ENCODE measurements at places on chromosomes 16 and 17.
A peak's percentile ranks its signal among the peaks of the same experiment; 100 is the strongest.

- no peak for DNase-seq
Measured at GRCh38 chr16:48609652-48610029, 339 bp downstream of the N4BP1 start.

GRCh38 chr17:4938069-4938491 lies 1.8 kb downstream of the SLC25A11 start:
- no peak for DNase-seq

DNA sequence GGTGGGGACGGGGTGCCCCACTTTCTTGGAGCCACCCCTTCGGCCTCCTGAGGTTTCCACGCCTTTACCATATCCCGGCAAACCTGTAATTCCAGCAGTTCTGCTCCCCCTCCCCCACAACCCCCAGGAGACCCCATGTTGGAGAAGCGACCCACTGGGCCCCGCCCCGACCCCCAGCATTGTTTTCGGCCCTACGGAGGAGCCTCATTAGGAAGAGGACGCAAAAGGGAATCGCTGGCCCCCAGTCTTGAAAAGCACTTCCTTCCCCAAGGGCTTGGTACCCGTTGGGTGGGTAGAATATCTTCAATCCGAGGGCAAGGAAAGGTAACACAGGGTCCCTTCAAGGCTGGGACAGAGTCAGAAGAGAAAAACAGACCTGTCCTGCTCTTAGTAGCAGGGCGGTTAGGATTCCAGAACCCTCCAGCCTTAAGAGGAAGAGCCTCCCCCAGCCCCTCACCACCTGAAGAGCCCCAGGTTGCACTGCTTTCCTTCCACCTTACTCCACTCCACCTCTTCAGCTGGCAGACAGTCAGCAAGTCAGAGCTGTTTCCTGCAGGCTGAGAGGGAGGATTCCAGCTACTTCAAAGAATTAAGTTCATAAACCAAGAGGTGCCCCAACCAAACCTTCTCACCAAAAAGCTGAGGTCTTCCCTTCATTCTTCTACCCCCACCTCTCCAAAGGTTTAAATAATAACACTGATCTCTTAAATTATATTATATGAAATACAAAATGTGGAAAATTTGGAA lies 803 bp upstream of the TLCD2 start:
- DNase-seq: no peak

DNA sequence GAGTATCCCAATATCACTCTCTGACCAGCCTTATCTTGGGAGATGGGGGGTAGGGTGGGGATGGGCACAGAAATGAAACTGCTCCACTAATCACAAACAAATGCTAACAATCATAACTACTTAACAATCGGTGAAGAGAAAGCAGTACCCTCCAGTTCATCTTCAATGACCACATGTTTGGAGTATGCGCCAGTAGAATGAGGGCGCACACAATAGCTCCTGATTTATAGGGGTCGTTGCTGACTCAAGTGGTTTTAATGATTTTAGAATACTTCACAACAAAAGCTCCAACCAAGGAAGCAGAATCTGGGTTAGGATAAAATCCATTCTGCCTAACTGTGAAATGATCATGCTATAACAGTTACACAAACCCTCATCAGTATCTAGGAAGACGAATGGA lies 184.4 kb downstream of the AATF start:
- DNase-seq: no peak

- DNase-seq: peak; percentile 54
Measured at GRCh38 chr16:85396879-85397871, 215.9 kb upstream of the GSE1 start.

GRCh38 chr17:2204393-2204792 lies 99.2 kb downstream of the SMG6 start:
- DNase-seq: no peak

- no peak for DNase-seq
Measured at GRCh38 chr17:8746501-8747236, 2.0 kb upstream of the CCDC42 start.

- no peak for DNase-seq
Measured at GRCh38 chr16:86343796-86344585, 166.3 kb upstream of the FOXF1 start.

GRCh38 chr16:87806641-87807546 lies 41.1 kb upstream of the KLHDC4 start:
- peak; percentile 79 for DNase-seq

DNA sequence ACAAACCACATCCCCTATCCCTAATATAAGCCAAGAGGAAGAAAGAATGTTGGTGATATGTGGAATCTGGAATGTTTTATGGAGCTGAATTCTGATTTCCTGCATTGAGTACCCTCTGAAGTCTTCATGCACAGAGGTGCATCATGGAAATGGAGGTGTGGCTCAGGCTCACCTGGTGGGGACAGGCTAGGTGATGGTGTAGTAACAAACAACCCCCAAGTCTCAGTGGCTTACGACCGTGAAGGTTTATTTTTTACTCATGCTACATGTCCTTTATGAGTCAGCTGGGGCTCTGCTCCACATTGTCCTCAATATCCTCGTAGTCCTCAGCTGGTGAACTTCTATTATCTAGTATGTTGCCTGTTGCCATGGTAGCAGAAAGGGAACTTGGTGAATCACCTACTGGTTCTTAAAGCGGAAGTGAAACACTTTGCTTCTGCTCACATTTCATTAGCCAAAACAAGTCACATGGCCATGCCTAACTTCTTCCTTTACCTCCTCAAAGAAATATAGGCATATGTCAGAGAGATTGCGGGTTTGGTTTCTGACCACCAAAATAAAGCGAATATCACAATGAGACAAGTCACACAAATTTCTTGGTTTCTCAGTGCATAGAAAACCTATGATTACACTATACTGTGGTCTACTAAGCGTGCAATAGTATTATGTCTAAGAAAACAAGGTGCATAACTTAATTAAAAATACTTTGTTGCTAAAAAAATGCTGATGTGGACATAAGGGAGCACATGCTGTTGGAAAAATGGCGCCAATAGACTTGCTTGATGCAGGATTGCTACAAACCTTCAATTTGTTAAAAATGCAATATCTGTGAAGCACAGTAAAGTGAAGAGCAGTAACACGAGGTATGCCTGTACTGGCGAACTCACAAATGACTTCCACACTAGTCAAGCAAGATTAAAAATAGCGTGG lies at the start of gene PMFBP1:
PMFBP1 (minus strand) TSS at position 51 of the 930 bp plus-strand sequence. CDS start 947 bp downstream, outside the sequence.
- DNase-seq: no peak

DNA sequence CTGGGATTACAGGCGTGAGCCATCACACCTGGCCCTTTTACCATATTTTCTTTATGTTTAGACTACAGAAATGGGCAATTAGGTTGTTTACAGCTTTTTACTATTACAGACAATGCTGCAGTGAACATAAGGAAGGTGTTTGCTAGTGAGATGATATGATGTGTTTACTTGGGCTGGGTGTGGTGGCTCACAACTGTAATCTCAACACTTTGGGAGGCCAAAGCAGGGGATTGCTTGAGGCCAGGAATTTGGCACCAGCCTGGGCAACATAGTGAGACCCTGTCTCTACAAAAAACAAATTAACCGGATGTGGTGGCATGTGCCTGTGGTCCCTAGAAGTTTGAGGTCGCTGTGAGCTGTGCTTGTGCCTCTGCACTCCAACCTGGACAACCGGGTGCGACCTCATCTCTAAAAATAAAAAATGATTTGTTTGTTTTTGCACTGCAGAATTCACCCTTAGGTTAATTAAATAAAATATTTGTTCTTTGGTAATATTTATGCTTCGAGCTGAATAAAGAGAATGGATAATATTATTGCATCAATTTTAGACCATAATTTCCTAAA lies 15.0 kb downstream of the PAFAH1B1 start:
- DNase-seq: no peak

DNA sequence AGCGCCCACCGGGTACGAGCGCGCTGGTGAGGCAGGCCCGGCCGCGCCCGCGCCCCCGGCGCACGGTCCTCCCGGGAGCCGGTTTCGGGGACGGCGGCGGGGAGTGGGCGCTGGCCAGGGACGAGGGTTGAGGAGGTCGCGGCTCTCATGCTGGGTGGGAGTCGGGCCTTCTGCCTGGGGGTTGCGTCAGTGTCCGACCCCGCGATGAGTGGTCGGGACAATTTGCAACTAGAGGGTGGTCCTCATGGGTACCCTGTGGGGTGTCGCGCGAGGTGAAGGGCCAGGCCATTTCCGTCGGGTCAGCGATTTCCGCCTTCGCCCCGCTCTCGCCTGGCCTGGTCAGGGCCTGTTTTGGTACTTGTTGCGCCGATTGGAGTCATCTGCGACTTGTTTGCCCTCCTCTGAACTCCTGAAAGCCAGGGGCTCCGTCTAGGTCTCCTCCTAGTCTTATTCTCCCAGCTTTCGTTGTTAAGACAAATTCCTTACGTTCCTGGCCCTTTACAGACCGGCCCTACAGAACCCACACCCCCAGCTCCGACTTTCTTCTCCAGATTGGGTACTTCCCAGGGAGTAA lies 14.9 kb downstream of the NAA60 start:
- DNase-seq: peak; percentile 69

DNA sequence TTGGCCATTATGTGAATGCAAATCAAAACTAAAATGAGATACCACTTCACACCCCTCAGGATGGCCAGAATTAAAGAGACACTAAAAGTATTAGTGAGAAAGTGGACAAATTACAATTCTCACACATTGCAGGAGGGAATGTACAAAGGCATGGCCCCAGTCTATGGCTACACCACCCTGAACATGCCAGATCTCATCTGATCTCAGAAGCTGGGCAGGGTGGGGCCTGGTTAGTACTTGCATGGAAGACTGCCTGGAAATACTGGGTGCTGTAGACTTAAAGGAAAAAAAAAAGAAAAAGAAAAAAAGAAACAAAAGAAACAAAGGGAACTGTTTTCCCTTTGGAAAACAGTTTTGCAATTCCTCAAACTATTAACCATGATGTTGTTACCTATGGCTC lies 97.0 kb upstream of the RBL2 start:
- DNase-seq: no peak

DNA sequence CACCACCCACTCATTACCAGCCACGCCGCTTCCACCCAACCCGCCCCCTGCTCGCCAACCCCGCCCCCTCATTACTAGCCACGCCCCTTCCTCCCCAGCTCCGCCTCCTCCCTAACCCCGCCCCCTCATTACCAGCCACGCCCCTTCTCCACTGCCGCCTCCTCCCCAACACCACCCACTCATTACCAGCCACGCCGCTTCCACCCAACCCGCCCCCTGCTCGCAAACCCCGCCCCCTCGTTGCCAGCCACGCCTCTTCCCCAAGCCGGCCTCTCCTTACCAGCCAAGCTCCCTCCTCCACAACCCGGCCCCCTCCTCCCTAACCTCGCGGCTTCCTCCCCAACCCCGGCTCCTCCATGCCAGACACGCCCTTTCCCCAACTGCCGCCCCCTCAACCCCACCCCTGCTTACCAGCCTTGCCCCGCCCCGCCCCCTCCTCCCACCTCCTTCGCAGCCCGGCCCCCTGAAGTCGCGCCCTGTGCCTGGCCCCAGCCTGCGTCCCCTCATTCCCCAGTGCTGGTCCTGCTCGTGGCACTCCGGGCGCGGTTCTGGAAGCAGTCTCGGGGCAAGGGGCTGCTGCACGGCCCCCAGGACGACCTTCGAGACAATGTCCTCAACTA lies 7.3 kb downstream of the SLC22A31 start:
- peak; percentile 80 for DNase-seq

- DNase-seq: no peak
Measured at GRCh38 chr17:59914274-59914854, 21.4 kb downstream of the RPS6KB1 start.

GRCh38 chr17:79655672-79656290 lies 44.9 kb upstream of the RBFOX3 start:
- DNase-seq: no peak

DNA sequence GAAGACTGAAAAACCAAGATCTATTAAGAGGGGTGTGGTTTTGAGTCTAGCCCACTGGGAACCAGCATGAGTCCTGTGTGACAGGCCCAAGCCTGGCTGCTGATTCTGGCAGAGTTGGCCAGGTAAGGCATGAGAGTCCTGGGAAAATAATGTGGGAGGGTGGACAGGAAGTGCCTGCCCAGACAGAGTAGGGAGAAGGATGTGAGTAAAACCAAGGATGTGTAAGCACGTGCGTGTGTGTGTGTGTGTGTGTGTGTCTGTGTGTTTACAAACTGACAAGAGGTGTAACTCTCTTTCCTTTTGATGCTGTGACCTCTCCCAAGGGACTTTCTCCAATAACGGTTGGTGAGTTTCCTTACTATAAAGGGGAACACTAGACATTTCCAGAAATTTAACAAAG lies 15.6 kb upstream of the TEX2 start:
- DNase-seq: no peak

DNA sequence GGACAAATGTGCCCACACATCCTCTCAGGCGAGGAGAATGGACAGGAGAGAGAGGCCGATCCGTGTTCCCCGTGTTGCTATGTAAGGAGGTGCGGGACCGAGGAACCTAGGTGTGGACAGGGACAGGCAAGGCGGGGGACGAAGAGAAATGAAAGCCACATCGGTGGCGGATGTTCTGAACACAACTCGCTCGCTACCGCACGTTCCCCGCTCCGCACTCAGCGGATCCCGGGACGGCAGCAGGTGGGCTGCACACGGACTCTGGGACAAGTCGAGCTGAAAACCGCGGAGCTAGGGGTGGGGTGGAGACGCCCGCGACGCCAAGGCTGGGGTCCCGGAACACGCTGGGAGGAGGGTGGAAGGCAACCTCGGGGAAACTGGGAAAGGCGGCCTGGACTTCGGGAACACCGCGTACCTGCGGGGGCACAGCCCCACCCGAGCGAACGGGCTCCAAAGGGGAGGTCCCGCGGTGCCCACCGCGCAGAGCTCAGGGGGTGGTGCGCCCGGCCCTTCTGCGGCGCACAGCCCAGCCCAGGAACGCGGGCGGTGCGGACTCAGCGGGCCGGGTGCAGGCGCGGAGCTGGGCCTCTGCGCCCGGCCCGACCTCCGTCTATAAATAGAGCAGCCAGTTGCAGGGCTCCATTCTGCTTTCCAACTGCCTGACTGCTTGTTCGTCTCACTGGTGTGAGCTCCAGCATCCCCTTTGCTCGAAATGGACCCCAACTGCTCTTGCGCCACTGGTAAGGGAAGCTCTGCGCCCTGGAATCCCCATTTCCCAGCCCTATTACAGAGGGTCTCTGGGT lies at the start of gene MT1E:
MT1E (plus strand) TSS at position 642 of the 803 bp plus-strand sequence; CDS start at position 713, 71 bp downstream.
- DNase-seq: peak; percentile 85

GRCh38 chr16:84508502-84508901 lies 4.0 kb upstream of the MEAK7 start:
- peak; percentile 63 for DNase-seq

DNA sequence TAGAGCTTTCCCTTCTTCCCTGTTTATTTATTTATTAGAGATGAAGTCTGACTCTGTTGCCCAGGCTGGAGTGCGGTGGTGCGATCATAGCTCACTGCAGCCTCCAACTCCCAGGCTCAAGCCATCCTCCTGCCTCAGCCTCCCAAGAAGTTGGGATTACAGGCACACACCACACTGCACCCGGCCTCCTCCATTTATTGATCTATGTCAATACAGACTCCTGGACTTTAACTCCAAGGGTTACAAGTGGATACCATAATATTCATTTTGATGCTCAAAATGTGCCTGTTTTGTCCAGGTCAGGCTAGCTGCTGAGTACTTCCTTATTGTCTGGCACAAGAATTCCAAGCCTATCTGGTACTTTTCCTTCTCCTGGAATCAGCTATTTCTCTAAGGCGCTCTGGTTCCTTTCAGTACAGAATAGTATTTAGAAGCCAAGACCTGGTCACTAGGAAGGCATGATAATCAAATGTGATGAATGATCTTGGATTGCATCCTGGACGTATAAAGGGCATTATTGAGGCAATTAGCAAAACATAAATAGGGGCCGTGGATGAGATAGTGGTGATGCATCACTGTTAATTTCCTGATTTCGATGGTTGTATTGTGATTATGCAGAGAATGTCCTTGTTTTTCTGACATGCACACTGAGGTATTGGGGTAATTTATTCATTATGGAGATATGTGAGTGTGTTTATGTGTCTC lies 21.7 kb downstream of the IL4R start:
- no peak for DNase-seq
